ENCODE measurements at places on chromosomes 6 and 20.

DNA sequence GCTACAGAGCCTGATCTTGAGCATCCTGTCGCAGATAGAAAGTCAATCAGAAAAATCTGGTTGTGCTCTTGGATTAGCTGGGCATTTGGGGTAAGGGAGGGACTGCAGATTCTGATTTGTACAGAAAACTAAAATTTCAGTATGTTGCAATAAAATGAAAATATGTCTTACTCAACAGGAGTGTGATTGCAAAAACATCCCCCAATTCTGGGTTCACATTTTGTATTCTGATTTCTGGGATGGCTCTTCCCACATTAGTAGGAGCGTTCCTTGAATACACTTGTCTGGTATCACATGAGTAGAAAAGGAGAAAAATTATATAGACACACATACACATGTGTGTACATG is 40.5 kb downstream of the PANK2 start:
- no peak for DNase-seq

GRCh38 chr6:132511210-132511830 is 1.6 kb downstream of the STX7 start:
- DNase-seq: no peak

GRCh38 chr20:45918779-45919537 is 7.0 kb upstream of the PLTP start:
- no peak for DNase-seq

DNA sequence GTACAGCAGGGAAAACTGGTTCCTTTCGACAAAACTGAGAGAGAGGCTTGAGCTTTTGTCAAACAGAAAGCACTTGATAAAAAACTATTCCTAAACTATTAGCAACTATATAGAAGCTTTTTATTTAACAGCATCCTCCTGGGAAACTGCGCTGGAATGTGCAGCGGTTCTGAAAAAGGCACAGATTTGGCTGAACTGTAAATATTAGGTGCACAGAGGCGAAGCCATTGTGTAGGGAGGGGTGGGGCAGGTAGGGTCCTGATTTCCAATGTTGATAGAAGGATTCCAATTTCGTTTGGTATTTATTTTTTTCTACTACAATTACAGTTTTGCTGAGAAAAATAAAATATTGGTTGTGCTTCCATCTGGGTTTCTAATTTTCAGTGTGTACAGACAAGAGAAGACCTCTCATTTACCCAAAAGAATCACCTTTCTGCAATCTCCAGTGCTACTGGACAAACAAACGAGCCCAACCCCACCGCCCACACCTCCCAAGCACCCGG is 698 bp upstream of the SH3BGRL2 start:
- DNase-seq: no peak

DNA sequence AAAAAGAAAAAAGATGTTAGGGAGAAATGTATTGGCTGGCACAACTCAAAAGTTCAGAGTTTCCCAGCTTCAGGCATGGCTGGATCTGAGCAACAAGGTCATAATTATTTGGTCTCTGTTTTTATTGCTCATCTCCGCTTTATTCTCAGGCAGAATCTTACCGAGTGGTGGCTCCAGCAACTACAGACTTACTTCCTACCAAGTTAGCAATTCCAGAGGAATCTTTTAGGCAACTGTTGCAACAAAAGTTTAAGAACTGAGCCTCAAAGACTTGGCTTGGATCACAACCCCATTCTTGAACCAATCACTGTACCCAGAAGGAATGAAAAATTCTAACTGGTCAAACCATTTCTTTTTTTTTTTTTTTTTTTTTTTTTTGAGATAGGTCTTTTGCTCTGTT is 35.5 kb upstream of the NCOA3 start:
- DNase-seq: no peak

DNA sequence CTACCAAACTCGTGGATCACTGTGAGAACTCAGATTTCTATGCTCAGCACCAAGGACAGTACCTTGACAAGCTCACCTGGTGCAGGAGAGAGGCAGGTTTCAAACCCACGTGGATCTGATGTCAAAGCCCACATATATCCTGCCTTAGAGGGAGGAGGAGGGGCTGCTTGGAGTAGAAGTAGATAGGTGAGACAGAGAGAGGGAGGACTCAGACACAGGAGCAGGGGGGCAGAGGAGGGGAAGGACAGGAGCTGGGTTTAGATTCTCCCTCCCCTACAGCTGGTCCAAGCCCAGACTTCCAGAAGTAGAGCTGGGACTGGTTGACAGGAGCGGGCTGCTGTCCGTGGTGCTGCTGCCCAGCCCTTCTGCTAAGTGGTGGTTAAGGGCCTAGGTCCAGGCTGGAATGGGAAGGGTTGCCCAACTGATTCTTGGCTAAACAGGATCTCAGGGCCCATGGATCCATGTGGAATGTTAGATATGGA is 77.5 kb downstream of the CDH22 start:
- DNase-seq: no peak

GRCh38 chr20:853406-853996 is 20.0 kb downstream of the FAM110A start:
- DNase-seq: no peak

DNA sequence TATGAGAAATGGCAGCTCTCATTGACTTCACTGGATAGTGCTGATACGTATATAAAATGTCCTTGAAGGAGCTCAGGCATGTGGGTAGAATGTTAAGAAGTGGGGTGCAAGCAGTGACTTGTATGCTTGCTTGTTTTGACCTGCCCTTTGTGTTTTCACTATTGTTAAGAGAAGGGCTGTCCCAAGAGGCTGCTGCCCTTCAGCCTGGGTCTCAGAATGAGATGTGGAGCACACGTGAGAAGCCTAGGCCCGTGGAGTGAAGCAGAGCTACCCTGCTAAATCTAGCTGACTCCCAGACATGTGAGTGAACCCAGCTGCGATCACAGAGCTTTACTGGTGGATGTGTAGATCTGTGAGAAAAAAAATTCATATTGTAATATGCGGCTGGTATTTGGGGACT is 305.3 kb upstream of the RGS17 start:
- no peak for DNase-seq

DNA sequence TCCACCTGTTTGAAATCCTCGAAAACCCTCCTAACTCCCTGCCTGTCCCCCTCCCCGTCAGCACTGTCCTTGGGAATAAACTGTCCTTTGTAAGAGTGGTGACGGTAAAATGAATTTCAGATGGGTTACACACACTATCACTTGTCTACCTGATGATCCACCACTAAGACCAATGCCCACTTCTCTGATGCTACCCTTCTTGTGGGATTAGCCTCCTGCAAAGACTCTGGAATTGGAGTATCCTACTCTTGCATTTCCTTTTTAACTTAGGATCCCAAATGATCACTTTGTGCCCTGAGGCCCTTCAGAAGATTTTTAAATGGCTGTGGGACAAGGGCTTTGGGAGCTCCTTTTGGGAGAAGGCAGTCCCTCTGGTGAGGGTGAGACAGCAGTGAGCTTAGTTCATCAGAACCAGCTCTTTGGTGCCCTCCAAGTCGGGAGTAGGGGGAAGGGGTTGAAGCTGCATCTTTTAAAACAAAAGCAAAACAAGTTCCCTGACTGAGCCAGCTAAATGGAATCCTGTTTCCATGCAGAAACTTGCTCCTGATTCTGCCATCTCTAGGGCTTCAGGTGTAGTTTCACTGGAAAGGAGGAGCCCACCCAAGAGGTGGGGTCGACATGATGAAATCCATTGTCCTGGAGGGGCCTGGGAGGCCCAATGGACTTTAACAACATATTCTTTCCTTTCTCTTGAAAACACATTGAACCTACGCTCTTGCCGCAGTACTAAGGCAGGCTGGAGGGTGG is 86.5 kb downstream of the ASXL1 start:
- DNase-seq: peak; percentile 13

DNA sequence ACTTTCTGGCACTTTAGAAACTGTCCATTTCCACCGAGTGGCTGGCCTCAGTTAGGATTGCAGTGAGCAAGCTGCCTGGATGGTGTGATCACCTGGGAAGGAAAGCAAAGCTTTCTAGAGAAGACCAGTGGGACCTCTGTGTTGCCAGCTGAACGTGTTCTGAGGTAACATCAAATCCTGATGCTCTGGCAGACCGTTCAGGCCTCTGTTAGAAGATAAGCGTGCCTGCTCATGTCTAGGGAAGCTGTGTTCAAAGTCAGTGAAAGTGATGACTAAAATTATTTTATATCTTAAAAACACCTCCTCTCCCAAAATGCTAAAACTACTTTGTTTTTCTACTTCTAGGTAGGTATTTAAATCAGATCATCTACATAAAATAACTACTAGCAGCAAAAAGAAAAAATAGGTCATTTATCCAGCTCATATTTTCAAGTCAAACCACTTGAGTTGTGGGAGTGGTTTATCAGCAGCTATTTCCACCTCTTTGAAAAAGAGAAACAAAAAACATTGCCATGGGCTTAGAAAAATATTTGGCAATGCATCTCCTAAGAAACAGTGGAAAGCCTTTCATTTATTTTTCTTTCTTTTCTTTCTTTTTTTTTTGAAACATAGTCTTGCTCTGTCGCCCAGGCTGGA is 54.8 kb downstream of the CEP43 start:
- no peak for DNase-seq

DNA sequence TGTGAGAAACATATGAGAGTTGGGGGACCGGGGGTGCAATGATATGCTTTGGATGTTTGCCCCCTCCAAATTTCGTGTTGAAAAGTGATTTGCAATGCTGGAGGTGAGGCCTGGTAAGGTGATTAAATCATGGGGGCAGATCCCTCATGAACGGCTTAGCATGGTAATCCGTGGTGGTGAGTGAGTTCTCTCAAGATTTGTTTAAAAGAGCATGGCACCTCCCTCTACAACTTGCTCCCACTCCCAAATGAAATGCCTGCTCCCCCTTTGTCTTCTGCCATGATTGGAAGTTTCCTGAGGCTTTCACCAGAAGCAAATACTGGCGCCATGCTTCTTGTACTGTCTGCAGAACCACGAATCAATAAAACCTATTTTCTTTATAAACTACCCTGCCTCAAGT is 2.5 kb downstream of the DEK start:
- no peak for DNase-seq

- no peak for DNase-seq
Observed at GRCh38 chr6:32105433-32105832, 3.7 kb downstream of the TNXB start.

GRCh38 chr6:41182069-41183034 is 18.6 kb downstream of the TREML2 start:
- peak; percentile 53 for DNase-seq

DNA sequence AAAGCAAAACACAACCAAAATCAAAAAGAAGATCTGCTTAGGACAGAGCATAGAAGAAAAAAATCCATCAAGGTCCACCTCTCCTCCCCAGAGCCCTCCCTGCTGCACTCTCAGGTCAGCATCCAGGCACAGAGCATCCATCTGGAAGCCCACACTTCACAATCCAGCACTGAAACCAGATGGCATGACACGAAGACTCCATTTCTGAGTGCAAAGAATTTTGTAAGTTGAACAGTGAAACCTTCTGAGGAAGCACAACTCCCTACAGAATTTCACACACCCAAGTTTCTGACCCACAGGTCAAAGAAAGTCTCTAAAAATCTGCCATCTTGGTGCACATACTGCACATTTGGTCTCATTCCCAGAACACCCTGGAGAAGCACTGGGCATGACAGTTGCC is 128.8 kb upstream of the STXBP5 start:
- DNase-seq: no peak

GRCh38 chr6:107812234-107812769 is 11.8 kb downstream of the SCML4 start:
- DNase-seq: peak; percentile 19

DNA sequence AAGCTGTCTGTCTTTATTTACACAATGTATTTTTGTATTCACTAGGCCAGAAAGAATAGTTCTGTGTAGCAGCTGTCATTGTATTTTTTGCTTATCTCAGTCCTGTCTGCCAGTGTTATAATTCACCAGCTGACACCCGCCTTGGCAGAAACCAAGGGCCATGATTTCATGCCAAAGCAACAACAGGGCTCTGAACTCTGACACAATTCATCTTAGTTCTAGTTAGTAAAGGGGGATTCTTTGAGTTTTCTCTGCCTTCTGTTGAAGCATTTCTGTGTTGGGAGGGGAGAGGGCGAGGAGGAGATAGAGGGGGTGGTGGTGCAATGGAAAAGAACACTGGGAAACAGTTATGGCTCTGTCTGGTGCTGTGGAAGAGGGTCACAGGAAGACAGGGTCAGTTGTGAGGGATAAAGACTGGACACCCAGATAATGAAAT is 684.6 kb upstream of the MARCKS start:
- no peak for DNase-seq

DNA sequence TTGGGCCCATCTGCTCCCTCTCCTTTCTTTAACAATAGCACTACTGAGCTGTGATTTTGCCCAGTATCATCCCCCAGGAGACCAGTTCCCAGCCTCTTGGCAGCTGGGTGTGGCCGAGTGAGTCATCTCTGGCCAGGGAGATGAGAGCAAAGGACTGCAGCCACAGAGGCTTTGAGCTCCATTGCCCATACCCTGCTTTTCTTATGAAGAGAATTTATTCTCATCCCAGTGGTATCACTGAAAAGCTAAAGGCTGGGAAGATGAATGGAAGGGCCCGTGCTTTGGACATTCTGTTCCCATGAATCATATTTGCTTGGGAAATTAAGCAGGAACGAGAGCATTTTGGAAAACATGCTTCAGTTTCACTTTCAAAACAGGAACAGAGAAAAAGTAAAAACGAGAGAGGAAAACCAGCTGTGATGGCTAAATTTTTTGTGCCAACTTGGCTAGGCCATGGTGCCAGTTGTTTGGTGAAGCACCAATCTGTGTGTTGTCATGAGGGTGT is 14.9 kb downstream of the CST3 start:
- no peak for DNase-seq

GRCh38 chr20:62977613-62978560 is 25.4 kb downstream of the SLC17A9 start:
- peak; percentile 81 for DNase-seq

DNA sequence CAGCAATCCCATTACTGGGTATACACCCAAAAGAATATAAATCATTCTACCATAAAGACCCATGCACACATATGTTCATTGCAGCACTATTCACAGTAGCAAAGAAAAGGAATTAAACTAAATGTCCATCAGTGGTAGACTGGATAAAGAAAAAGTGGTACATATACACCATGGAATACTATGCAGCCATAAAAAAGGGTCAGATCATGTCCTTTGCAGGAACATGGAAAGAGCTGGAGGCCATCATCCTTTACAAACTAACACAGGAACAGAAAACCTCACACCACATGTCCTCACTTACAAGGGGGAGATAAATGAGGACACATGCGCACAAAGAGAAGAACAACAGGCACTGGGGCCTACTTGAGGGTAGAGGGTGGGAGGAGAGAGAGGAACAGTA is 60.9 kb downstream of the DCDC2 start:
- DNase-seq: no peak

- no peak for DNase-seq
Observed at GRCh38 chr6:35601331-35602132, 87.2 kb downstream of the FKBP5 start.

DNA sequence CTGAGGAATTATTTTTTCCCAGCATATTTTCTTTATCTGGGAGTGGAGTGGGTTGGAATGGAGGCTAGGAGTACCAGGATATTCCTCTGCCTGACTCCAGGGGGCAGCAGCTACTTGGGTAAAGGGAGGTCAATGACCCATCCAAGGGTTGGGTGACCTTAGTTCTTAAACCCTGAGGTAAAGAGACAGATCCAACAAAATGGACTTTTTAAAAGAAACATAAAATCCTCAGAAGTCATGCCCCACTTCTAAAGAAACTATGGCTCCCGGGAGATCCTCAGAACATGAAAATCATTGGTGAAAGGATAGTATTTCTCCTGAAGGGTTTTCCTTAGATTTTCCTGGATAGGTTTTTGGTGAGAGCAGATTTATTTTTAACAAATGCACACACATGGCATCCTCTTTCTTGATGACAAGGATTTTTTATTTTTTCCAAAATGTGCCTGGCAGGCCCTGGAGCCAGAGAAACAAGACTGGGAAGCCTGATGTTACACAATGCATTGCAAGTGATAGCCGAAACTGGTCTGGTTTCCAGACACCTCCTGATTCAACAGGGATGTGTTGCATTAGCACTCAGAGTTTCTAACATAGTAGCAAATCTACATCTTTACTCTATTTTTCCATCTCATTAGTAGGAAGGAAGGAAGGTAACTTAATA is 240.9 kb upstream of the BTBD3 start:
- peak; percentile 26 for DNase-seq
